ENCODE measurements at places on chromosomes 2 and 18.

- no peak for DNase-seq
Measured at GRCh38 chr2:145815933-145816332, 1296.0 kb upstream of the ZEB2 start.

- no peak for DNase-seq
Measured at GRCh38 chr2:111249806-111250205, 129.1 kb downstream of the BCL2L11 start.

- DNase-seq = no peak
Measured at GRCh38 chr2:124272261-124272841, 247.3 kb downstream of the CNTNAP5 start.

GRCh38 chr2:68357605-68358337 lies 7.3 kb upstream of the PLEK start:
- no peak for DNase-seq

- DNase-seq = peak; percentile 57
Measured at GRCh38 chr2:105369777-105370690, 28.8 kb downstream of the FHL2 start.

DNA sequence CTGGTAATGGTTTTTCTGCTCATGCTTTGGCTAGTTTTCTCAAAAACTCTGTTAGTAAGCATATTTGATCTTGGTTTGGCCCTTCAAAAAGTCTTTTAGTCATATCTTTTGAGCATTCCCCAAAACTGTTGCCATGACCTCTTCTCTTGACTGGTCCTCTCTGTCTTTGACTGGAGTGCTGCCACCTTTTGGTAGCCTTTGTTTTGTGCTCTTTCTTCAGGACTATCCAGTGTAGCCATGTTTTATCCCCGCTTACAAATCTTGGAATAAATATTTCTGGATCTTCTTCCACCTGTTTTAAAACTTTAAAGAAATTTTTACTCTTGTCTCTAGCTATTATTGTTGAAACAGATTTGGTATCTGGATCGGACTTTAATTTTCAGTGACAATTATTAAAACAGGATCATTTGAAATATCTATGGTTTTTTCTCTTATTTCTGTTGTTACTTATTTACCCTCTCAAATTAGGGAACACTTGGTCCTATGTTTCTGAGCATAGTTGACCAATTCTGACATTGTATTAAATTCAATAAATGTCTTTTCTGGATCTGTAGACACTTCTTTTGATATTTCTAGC lies 965 bp upstream of the ELOA2 start:
- no peak for DNase-seq
